ENCODE measurements at places on chromosomes 4 and X. TPM values are rescaled to one million over a fixed set of nuclear protein-coding genes. Genes with fewer than 3 reads are reported as not detected.

Gene RBM46
- total RNA-seq = not detected

Gene ZCCHC18
- total RNA-seq = 1.5 TPM

Gene FRG2
- total RNA-seq = not detected

Gene TMSB15B
- total RNA-seq = 6.9 TPM

Gene CT45A3
- total RNA-seq = not detected

Gene CLDN2
- not detected for total RNA-seq

Gene PAGE2
- not detected for total RNA-seq

Gene TLR3
- total RNA-seq = 8.1 TPM

Gene MTM1
- 7.8 TPM for total RNA-seq

Gene DRD5
- total RNA-seq = not detected

Gene DCHS2
- total RNA-seq = not detected

Gene LONRF3
- total RNA-seq = 3.9 TPM

Gene IL1RAPL1
- 0.59 TPM for total RNA-seq

Gene MAGEB10
- not detected for total RNA-seq

Gene CXCL8
- total RNA-seq = 254 TPM

Gene GPR101
- total RNA-seq = not detected

Gene GLRB
- 0.94 TPM for total RNA-seq

Gene KCND1
- total RNA-seq = not detected

Gene ODAPH
- not detected for total RNA-seq

Gene NLGN4X
- 0.13 TPM for total RNA-seq

Gene TCP11X1
- total RNA-seq = not detected

Gene PCDH18
- total RNA-seq = 0.13 TPM

Gene TACR3
- total RNA-seq = not detected

Gene ATP2B3
- not detected for total RNA-seq

Gene BRS3
- not detected for total RNA-seq

Gene RASSF6
- total RNA-seq = not detected

Gene ATOH1
- total RNA-seq = not detected

Gene FAT1
- 1.6 TPM for total RNA-seq

Gene SHOX
- 0.10 TPM for total RNA-seq

Gene CYBB
- total RNA-seq = not detected

Gene HSFX4
- total RNA-seq = not detected

Gene C4orf51
- total RNA-seq = not detected

Gene ZNF157
- total RNA-seq = not detected

Gene CNGA2
- total RNA-seq = not detected

Gene USP17L24
- not detected for total RNA-seq

Gene PDE5A
- 0.98 TPM for total RNA-seq

Measured in mammary microvascular endothelial cell (primary cell).